ENCODE measurements at places on chromosomes 1 and 21. TPM values are rescaled to one million over a fixed set of nuclear protein-coding genes. Genes with fewer than 3 reads are reported as not detected.

The TDRKH gene
- total RNA-seq, result 12.4 TPM

The ANGPTL7 gene
- not detected for total RNA-seq

The TMPRSS3 gene
- total RNA-seq, result not detected

The OR10K1 gene
- not detected for total RNA-seq

The DIO1 gene
- total RNA-seq, result not detected

The PROK1 gene
- not detected for total RNA-seq

The OR2L2 gene
- not detected for total RNA-seq

The GPR52 gene
- total RNA-seq, result 0.37 TPM

The CDK18 gene
- total RNA-seq, result 14.2 TPM
